ENCODE measurements at places on chromosomes 7 and 10. TPM values are rescaled to one million over a fixed set of nuclear protein-coding genes. Genes with fewer than 3 reads are reported as not detected.
A peak's percentile ranks its signal among the peaks of the same experiment; 100 is the strongest.

Gene PRXL2A
- 46.0 TPM for total RNA-seq

- no peak overlapping the region for H3K27ac ChIP-seq
- no peak overlapping the region for H3K4me3 ChIP-seq
- no peaks in the 10 kb centered on the region for H3K4me1 ChIP-seq
- peaks cover 72% of the 10 kb centered on the region for H3K36me3 ChIP-seq
- DNase-seq, result no peak
Measured at GRCh38 chr7:149217570-149217969, 21.9 kb upstream of the ZNF212 start.

Gene PDK4
- total RNA-seq, result 146 TPM

Gene HABP2
- 0.20 TPM for total RNA-seq

DNA sequence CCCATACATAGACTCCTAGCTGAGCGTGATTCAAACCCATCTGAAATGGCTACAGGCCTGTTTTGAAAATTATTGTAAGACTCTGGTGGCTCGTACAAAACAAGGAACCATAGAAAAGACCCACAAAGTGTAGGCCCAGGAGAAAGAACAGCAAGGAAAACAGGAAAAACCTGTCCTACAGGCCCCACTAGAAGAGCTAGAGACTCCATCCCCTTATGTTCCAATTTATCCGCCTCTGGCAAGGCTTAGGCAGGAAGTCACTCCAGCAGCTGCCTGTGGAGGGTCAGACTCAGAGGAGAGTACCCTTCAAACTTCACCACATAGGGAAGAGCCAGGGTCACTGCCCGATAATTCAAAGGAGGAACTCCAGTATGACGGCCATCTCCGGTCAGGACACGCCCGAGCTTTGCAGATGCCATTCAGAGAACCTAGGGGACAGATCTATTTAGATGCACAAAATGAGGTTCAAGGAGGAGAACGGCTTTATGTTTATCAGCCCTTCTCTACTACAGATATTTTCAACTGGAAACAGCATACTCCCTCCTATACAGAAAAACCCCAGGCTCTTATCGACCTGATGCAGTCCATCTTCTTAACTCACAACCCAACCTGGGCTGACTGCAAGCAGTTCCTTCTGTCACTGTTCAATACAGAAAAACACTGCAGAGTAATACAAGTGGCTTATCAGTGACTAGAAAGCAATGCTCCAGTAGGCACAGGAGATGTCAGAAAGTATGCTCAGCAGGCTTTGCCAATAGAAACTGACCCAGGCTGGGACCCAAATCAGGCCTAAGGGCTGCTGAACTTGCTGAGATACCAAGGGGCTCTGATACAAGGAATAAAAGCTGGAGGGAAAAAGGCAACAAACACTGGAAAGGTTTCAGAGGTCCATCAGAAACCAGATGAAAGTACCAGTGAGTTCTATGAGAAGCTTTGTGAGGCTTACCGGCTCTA lies 8.6 kb upstream of the ZNF33B start:
- DNase-seq, result no peak
- no peak overlapping the region for H3K4me3 ChIP-seq
- H3K4me1 ChIP-seq, result peaks cover 5% of the 10 kb centered on the region
- no peaks in the 10 kb centered on the region for H3K27me3 ChIP-seq
- H3K36me3 ChIP-seq, result no peaks in the 10 kb centered on the region

Gene STOX1
- total RNA-seq, result 4.1 TPM

Gene TAS2R5
- 1.7 TPM for total RNA-seq

GRCh38 chr10:89505640-89506275 lies 29.6 kb downstream of the SLC16A12 start:
- no peaks in the 10 kb centered on the region for H3K36me3 ChIP-seq
- no peak overlapping the region for H3K4me3 ChIP-seq
- no peaks in the 10 kb centered on the region for H3K4me1 ChIP-seq
- no peaks in the 10 kb centered on the region for H3K27me3 ChIP-seq

Gene C10orf143
- not detected for total RNA-seq

- no peak overlapping the region for H3K27ac ChIP-seq
- H3K4me3 ChIP-seq, result no peak overlapping the region
- no peak for DNase-seq
- H3K27me3 ChIP-seq, result no peaks in the 10 kb centered on the region
- no peaks in the 10 kb centered on the region for H3K36me3 ChIP-seq
Measured at GRCh38 chr7:134355927-134356326, 39.2 kb upstream of the SLC35B4 start.

DNA sequence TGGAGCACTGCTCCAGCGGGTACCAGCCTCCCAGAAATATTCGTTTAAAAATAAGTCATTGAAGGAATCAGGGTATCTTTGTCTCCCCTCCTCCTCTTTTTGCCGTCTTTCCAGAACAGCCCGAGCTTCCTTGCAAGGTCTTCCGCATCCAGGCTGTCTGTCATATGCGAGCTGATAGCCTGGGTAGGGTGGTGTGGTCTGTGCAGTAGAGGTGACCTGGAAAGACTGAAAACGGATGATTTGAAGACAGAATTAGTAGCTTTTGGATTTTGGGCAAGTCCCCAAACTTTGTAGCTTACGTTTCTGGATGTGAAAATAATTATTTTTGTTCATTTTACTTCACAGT lies 480 bp downstream of the VPS50 start:
- H3K27ac ChIP-seq, result peak overlapping the region; percentile 85
- peaks cover 20% of the 10 kb centered on the region for H3K4me1 ChIP-seq
- H3K4me3 ChIP-seq, result peak overlapping the region; percentile 83
- no peaks in the 10 kb centered on the region for H3K27me3 ChIP-seq
- no peaks in the 10 kb centered on the region for H3K36me3 ChIP-seq

GRCh38 chr7:128094686-128095085 lies 63.4 kb upstream of the LRRC4 start:
- H3K27ac ChIP-seq, result no peak overlapping the region
- no peaks in the 10 kb centered on the region for H3K27me3 ChIP-seq
- peaks cover 5% of the 10 kb centered on the region for H3K36me3 ChIP-seq
- no peak for DNase-seq
- H3K4me1 ChIP-seq, result no peaks in the 10 kb centered on the region

Gene CHST15
- total RNA-seq, result 24.3 TPM

Gene CLRN3
- total RNA-seq, result 0.37 TPM

GRCh38 chr10:104478380-104478779 lies 124.7 kb downstream of the CFAP58 start:
- H3K27ac ChIP-seq, result no peak overlapping the region
- DNase-seq, result no peak
- H3K4me1 ChIP-seq, result no peaks in the 10 kb centered on the region
- H3K36me3 ChIP-seq, result no peaks in the 10 kb centered on the region
- H3K27me3 ChIP-seq, result no peaks in the 10 kb centered on the region

DNA sequence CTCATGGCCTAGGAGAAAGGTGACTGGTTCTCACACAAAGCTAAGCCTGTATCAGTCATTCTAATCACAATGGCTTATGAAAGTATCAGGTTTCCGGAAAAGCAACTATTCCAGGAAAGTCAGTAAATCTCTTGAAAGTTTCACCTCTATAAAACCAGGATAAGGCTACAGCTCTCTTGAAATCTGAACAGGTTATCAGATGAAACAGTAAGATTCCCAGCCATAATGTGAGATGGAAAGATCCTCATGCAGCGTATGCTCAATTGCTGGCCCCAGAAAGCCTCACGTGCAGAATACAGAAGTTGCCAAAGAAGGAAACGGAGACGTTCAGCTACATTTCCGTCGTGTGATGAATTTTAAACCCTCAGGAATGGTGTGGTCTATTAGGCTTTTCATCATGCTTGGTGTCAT lies 90.0 kb downstream of the PFKFB3 start:
- no peaks in the 10 kb centered on the region for H3K36me3 ChIP-seq
- H3K4me1 ChIP-seq, result peaks cover 14% of the 10 kb centered on the region
- no peaks in the 10 kb centered on the region for H3K27me3 ChIP-seq
- no peak overlapping the region for H3K4me3 ChIP-seq

GRCh38 chr10:6151087-6151977 lies 51.4 kb upstream of the PFKFB3 start:
- H3K27me3 ChIP-seq, result no peaks in the 10 kb centered on the region
- H3K27ac ChIP-seq, result peak overlapping the region; percentile 76
- H3K4me3 ChIP-seq, result no peak overlapping the region
- peak; percentile 64 for DNase-seq
- no peaks in the 10 kb centered on the region for H3K36me3 ChIP-seq

GRCh38 chr10:12934777-12935176 lies 66.7 kb downstream of the CCDC3 start:
- H3K4me3 ChIP-seq, result no peak overlapping the region
- no peaks in the 10 kb centered on the region for H3K4me1 ChIP-seq
- H3K27me3 ChIP-seq, result no peaks in the 10 kb centered on the region
- DNase-seq, result no peak

- DNase-seq, result no peak
- no peak overlapping the region for H3K4me3 ChIP-seq
- no peaks in the 10 kb centered on the region for H3K4me1 ChIP-seq
- no peak overlapping the region for H3K27ac ChIP-seq
- H3K27me3 ChIP-seq, result no peaks in the 10 kb centered on the region
Measured at GRCh38 chr7:122380992-122381391, 76.4 kb upstream of the FEZF1 start.
